ENCODE measurements at places on chromosomes 4 and X.

DNA sequence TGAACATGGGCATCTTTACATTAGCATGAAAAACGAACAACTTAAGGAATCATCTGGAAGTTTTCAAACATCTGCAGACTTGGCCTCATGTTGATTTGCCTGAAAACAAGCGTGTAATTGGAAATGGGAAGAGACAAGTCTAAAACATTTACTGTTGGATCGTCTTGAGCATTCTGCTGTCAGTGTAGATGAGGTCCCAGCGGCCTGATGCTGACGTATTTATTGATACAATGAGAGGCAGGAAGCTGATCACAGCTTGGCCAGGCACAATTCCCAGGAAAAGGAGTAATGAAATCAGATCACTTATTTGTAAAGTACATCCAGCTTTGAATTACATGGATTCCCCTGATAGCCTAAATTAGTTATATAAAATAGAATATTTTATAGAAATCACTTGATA is 210.6 kb downstream of the CLCN4 start:
- DNase-seq = no peak

GRCh38 chr4:163284304-163284703 is 48.1 kb downstream of the NPY1R start:
- DNase-seq = no peak

DNA sequence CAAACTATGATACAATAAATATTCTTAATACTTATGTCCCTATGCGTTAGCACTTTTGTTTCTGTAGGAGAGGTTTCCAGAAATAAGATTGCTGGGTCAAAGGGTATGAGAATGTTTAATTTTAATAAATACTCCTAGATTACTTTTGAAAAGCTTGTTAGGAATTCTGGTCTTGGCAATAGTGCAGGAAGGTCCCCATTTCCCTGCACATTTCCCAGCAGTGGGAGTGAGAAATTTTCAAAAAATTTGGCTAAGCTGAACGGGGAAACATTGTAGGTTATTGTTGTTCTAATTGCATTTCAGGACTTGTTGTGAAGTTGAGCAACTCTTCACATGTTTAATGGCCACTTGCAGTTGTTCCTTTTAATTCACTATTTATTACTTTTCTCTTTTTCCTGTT is 27.1 kb downstream of the IGFBP7 start:
- no peak for DNase-seq

GRCh38 chrX:119970574-119970973 is 27.0 kb upstream of the NKAP start:
- DNase-seq = no peak

GRCh38 chrX:72308566-72309296 is 3.0 kb upstream of the CITED1 start:
- no peak for DNase-seq

DNA sequence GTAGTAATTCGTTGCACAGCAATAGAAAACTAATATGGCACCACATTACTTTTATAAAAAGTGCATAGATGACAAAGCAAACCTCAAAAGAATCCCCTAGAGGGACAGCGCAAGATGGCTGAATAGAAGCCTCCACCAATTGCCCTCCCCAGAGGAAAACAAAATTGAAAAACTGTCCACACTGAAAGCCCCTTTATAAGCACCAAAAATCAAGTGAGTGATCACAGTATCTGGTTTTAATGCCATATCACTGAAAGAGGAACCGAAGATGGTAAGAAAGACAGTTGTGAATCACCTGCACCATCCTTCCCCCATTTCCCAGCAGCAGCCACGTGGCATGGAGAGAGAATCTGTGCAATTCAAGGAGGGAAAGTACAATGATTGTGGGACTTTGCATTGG is 522.2 kb downstream of the GLUD2 start:
- DNase-seq = no peak

All from AML-193 (cell line).